Pulmonary artery endothelial cell (primary cell): ENCODE measurements at places on chromosomes 5 and 9. TPM values are rescaled to one million over a fixed set of nuclear protein-coding genes. Genes with fewer than 3 reads are reported as not detected.

PCDHB10 gene
- 0.33 and 0.46 TPM in 2 replicates for total RNA-seq

LRRC70 gene
- total RNA-seq = 22.2 and 37.8 TPM in 2 replicates

RGP1 gene
- 11.9 and 13.2 TPM in 2 replicates for total RNA-seq

GTF2H2C gene
- 38.2 and 43.5 TPM in 2 replicates for total RNA-seq

ZNF79 gene
- 9.4 and 13.1 TPM in 2 replicates for total RNA-seq

FAM151B gene
- total RNA-seq = 3.1 and 3.7 TPM in 2 replicates
